ENCODE measurements at places on chromosomes 4 and X.
A peak's percentile ranks its signal among the peaks of the same experiment; 100 is the strongest.

DNA sequence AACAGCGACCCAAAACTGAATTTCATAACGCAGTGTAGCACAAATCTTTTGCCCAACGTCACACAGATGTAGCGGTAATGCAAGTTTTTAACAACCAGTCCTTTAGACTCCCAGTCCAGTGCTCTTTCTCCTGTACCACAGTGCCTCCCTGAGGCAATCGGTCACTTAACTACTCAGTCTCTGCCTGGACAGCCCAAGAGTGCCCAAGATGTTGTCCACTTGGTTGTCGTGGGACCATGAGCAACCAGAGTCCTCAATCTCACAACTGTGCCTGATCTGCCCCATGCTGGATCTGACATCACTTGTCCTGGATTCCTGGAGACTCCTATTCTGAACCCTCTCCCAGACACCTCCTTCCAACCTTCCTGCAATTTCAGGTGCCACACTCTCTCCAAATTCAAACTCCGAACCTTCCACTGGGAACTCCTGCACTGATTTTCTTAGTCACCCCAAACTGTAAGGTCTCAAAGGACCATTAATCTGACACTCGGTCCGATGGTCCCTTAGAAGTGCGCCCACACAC lies 702 bp downstream of the MMGT1 start:
- no peak for DNase-seq

DNA sequence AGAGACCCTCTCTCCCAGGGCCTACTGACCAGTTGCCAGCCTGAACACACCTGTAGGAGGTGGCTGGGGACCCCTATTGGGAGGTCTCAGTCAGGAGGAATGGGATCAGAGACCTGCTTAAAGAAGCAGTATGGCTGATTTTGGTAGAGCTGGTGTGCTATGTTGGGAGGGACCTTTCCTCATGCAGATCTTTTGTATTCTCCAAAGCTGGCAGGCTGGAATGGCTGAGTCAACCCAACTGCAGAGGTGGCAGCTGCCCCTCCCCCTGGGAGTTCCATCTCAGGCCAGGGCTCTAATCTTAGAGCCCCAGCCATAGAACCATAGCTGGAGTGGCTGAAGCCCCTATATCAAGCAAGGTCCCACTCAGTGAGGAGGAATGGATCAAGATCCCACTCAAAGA lies 279.3 kb upstream of the BMP3 start:
- DNase-seq = no peak

- no peak for DNase-seq
Measured at GRCh38 chr4:106677213-106677612, 308.6 kb upstream of the GIMD1 start.

GRCh38 chrX:16633754-16634153 lies 16.2 kb upstream of the S100G start:
- DNase-seq = no peak

DNA sequence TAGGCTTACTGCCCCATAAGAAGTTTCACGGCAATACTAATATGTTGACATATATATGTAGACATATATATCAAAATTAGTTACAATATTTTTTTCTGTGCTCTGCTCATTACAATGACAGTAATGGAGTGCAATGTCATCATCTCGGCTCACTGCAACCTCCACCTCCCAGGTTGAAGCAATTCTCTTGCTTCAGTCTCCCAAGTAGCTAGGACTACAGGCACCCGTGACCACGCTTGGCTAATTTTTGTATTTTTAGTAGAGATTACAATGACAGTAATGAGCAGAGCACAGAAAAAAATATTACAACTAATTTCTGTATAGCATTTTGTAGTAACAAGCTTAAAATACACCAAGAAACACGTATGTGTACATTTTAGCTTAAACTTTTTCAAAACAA lies 7.6 kb downstream of the EIF4E start:
- DNase-seq = no peak

GRCh38 chr4:149120331-149121022 lies 678.3 kb upstream of the NR3C2 start:
- no peak for DNase-seq

- DNase-seq = no peak
Measured at GRCh38 chrX:139120760-139121159, 409.2 kb upstream of the FGF13 start.

DNA sequence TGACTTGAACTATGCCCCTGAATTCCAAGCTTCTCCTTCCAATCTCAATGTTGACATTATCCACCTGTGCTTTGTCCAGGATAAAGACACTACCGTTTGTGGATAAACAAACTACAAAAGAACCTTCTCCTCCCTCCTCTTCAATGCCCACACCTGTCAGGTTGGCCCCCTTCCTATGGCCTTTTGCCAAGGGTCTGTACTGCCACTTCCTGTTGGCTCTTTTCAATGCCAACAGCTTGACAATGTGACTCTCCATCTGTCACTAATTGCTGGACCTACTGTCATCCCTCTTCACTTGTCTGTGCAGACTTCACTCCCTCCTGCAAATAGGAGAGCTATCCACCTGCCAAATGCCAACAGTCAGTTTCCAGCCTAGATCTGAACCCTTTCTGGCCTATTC lies 35.8 kb upstream of the MID1 start:
- peak; percentile 90 for DNase-seq

GRCh38 chrX:24877288-24877664 lies 138.5 kb downstream of the ARX start:
- DNase-seq = no peak

GRCh38 chr4:20532871-20533870 lies 167.1 kb upstream of the PACRGL start:
- no peak for DNase-seq

- DNase-seq = no peak
Measured at GRCh38 chr4:86855572-86855971, 6.4 kb upstream of the SLC10A6 start.

- DNase-seq = no peak
Measured at GRCh38 chrX:119501511-119502148, 33.4 kb downstream of the SLC25A5 start.

Measured in NCI-H2081 treated with DMSO at 0.1 percent for 48 hours (cell line).